Ovary (tissue), 10 donors: ENCODE measurements at places on chromosomes 12 and 14. TPM values are rescaled to one million over a fixed set of nuclear protein-coding genes. Genes with fewer than 3 reads are reported as not detected.

Gene ZDHHC22
- not detected for total RNA-seq

GRCh38 chr12:121175383-121176119 is 34.4 kb upstream of the P2RX4 start:
- DNase-seq, result peak; percentile 60

Gene GOLGA5
- 24.6 TPM for total RNA-seq

Gene CELA1
- total RNA-seq, result not detected

- no peak for DNase-seq
Measured at GRCh38 chr12:7667125-7667524, 1.4 kb upstream of the APOBEC1 start.

- no peak for DNase-seq
Measured at GRCh38 chr12:120774169-120774916, 48.7 kb downstream of the ACADS start.

Gene IL26
- not detected for total RNA-seq

Gene CLEC9A
- not detected for total RNA-seq

DNA sequence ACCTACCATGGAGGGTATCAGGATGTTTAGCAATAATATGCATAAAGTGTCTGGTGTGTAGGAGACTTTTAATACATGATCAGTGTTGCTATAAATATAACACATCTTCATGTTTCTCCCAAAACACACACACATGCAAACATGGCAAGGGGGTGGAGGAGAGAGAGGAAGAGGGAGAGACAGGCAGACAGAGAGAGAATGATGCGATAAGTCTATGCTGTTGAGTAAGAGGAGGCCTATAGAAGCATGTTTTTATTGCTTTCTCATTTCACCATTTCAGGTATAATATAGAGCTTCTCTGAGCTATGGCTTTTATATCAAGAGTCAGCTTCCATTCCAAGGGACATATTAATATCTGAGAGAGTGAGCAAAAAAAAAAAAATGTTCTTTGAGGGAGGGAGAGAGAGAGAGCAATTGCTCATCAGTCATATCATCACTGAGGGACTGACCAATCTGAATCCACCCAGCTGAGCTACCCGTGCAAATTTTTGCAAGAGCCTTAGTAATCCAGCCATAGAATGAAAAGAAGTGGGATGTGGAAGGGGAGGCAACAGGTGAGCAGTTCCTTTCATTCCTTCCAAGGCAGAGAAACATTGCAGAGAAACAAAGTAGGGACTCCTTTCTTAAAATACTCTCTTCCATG is 54.8 kb upstream of the RASSF8 start:
- no peak for DNase-seq

DNA sequence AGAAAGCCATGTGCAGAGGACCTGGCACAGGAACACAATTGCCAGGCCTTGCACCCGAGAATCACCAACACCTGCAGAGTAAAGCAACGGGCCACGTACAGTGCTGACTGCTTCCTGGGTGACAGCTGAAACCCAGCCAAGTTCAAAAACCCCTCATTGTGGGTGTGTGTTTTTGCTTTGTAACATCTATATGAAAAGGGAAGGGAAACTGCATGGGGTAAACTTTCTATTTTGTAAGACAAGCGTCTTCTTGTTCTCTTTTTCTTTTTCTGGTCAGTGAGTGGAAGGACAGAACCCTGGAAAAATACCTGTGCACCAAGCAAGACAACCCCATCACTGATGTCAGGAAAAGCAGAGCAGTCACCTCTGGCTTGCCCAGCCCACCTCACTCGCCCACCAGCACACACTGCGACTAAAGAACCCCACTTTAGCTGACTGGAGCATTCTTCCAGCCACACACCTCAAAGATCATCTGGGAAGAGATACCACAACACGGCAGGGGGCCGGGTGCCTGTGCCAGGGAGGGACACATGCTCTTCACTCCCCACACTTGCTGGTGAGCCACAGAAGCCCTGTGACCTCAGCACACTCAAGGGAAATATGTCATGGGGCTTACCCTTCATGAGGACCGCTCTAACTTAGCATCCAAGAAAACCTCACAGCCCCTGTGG is 172.3 kb downstream of the NDUFA12 start:
- DNase-seq, result no peak

GRCh38 chr14:105378199-105378598 is 20.1 kb upstream of the TEX22 start:
- DNase-seq, result no peak

DNA sequence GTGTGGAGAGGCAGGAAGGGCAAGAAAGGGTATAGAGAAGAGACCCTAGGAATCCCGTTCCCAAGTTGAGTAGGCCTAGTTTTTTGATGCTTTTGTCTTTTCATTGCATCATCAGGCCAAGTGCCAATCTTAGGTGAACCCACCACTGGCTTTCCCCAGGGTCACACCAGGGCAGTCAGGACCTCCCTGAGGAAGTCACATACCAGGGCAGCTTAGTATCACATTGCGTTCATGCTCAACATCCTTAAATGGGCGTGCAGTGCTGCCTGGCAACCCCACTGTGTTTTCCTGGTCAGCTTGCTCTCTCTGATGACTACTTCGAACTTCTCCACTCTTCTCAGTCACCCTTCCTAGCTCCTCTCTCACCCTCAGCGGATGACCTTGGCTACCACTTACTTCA is 9.0 kb downstream of the ASIC1 start:
- DNase-seq, result no peak

GRCh38 chr14:57512220-57512619 is 18.6 kb upstream of the CCDC198 start:
- DNase-seq, result no peak

- DNase-seq, result no peak
Measured at GRCh38 chr12:125283521-125283920, 218.3 kb downstream of the AACS start.

DNA sequence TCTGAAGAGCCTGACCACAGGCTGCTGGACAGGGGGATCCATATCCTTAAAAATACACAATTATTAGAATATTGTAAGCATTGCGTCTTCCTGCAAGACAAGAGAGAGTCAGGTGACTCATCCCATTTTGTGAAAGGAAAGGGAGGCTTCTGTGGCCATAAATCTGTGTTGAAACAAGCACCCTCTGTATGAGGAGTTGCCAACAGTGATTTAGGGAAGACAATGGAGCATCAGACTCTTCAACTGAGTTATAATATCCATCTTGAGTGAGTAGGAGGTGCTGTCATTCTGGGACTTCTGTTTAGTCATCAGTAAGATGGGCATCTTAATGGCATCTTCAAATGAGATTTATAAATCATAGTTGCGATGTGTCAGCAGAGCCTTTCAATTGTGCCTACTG is 554.5 kb downstream of the AACS start:
- no peak for DNase-seq

Gene PRIMA1
- 4.3 TPM for total RNA-seq

Gene KCNA1
- total RNA-seq, result 0.08 TPM

DNA sequence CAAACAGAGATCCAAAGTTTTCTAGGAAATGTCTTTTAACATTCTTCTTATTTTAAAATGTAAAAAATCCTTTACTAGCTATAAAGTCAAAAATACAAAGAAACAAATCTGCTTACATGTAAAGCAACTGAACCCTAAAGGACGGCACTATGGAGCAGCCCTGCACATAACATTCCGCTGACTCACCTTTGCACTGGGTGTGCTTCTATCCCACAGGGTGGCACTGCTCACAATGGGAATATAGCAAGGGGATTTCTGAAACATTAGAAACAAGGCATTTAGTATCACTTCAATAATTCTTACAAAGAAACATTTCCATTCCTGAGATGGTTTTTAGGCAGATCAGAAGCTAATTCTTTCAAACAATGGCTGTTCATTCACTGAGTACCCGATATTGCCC is 94.3 kb downstream of the C12orf42 start:
- DNase-seq, result no peak

Gene PDE3A
- 7.1 TPM for total RNA-seq

GRCh38 chr14:37172024-37172869 is at the start of gene SLC25A21:
Gene SLC25A21, minus strand, starts transcription at chr14:37172606.
- DNase-seq, result peak; percentile 79

Gene DENR
- 13.0 TPM for total RNA-seq

DNA sequence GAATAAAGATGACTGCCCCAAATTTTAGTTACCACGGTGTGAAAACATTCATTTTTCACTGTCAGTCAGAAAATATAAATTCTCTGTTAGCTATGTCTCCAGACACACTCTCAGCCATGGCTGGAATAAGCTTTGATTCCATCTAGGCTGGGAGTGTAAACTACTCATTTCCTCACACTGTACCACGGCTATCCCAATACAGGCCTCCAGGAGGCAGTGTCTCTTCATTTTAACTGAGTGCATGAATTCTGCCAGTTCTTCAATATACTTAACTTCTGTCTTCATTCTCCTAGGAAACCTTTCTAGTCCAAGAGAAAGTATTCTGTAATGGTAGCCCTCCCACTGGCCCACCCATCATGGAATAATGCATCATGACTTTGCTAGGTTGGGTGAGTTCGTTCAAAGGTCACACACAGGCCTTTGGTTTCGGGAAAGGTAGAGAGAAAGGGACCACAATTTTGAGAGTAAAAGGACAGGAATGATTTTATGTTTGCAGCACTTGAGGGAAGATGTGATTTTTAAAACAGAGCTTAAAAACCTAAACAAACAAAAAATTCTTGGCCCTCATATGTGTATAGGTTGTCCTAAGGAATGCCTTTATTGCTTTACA is 381.1 kb downstream of the SEC23A start:
- DNase-seq, result no peak

GRCh38 chr12:52865090-52865944 is 16.5 kb upstream of the KRT78 start:
- no peak for DNase-seq

DNA sequence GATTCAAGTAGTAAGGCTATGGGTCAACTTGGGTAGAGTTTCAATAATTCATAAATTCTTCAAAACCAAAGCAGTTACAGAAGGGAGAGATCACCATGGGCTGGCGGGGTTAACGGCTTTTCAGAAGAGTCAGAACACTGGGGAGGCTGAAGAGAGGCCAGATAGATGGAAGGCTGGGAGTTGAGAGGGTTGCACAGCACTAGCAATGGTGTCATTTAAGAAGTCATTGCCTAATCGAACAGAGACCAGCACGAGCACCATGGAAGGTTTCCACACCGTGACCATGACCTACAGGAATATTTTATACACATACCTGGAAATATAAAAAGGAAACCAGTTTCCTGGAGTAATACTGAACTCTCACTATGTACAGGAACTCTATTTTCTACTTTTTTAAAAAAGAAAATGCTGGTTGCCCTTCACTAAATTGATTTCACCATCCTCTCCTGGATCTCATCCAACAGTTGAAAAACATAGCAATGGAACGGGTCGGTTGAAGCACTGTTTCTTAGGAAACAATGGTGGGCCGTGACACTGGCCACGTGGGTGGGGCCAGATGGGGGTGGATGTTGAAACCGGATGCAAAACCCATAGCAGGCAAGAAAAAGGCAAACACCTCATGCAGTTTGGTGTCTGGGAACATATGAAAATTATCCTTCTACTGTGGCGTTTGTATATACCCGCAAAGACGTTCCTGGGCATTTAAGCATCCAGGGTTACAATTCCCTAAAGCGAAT is 38.0 kb upstream of the RIN3 start:
- peak; percentile 85 for DNase-seq

GRCh38 chr14:99560922-99561683 is 42.9 kb downstream of the CCDC85C start:
- no peak for DNase-seq

GRCh38 chr14:90759370-90760077 is 56.7 kb downstream of the TTC7B start:
- no peak for DNase-seq

GRCh38 chr12:89370850-89371249 is 18.5 kb upstream of the DUSP6 start:
- no peak for DNase-seq

GRCh38 chr12:108822497-108823205 is 34.7 kb downstream of the SSH1 start:
- DNase-seq, result no peak

DNA sequence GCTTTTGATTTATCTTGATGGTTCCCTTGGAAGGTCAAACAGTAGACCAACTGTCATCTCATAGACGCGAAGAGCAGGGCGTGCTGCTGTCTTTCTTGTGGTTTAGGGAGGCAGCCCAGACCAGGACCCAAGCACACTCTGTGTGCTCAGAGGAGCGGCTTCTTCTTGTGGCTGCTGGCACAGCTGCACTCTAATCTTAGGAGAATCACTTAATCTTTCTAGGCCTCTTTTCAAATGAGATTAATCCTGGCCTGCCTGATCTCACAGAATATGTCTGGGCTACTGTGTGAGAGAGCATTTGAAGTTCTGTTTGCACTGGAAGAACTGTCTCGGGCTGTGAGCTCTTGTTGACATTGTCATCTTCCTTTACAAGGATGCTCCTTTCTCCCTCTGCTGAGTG is 60.0 kb upstream of the TRAF3 start:
- no peak for DNase-seq

DNA sequence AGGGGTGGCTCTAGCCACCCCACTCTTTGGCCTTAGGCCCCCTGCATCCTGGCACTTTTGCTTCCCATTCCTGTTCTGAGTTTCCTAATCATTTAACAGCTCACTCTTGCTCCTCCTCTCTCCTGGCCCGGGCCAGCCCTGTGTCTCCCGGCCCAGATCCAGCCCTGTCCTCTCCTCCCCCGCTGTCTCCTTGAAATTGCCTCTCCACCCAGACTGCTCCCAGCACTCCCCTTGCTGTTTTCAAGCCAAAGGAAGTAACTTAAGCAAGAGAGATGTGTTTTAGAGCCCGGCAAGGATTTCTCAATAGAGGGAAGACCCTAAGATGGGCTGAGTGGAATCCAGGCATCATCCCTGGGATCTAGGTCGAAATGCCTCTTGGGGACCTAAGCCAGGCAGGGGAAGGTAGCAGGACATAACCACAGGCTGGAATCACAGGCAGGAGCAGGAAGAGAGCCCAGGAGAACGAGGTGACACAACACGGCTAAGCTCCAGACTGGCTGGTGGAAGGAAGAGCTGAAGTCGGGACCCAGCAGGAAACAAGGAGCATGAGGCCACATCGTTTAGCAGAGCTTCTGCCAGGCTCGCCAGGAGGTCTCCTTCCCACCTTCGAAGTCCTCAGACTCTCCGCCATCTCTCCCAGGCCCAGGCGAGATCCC is 2.0 kb upstream of the LRP1-AS start:
- DNase-seq, result peak; percentile 91

Gene PROX2
- not detected for total RNA-seq

DNA sequence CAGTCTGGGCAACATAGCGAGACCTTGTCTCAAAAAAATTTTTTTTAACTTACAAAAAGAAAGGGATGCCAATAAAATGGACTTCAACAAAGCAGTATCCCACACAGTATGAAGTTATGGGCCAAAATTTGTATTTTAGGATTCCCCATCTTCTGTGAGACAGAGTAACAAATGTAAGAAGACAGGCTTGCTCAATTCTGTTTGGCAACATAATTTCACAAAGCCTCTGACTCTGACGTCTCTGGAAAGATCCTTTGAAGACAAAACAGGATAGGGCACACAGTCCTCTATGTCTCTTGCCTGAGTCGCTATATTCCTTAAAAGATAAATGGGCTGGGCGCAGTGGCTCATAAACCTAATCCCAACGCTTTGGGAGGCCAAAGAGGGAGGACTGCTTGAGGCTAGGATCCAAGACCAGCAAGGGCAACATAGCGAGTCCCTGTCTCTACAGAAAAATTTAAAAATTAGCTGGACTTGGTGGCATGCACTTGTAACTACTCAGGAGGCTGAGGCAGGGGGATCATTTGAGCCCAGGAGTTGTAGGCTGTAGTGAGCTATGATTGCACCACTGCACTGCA is 1.1 kb upstream of the HOMEZ start:
- no peak for DNase-seq

- DNase-seq, result no peak
Measured at GRCh38 chr14:102805371-102805891, 28.2 kb downstream of the TRAF3 start.
